ENCODE measurements at places on chromosomes 12 and 14.

DNA sequence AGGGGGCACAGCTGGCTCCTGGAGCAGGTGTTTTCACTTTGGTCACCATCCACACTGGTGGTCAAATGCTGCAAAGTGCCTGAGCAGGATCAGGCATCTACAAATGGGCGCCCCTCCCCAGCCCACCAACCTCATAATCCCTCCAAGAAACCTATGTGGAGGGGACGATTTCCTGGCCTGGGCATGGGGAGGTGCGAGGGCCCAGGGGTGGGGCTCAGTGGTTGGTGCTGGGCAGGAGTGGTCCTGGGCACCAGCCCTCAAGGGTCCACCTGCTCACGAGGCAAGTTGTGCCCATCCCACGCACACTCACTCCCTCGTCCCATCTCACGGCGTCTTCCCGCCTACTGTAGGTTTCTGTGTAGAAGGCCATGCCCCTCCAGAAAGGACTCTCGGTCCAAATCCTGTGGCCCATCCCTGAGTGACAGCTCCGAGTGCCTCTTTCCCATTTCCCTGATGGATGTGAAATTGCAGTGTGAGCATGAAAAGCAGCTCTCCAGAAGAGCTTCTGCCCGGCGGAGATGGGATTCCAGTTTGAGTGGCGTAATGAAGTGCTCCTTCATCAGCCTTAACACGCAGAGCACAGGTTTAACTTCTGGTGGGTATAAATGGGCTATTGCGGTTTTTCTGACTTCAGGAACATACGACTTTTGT, 36.9 kb downstream of the SLC15A4 start:
- DNase-seq, result no peak

DNA sequence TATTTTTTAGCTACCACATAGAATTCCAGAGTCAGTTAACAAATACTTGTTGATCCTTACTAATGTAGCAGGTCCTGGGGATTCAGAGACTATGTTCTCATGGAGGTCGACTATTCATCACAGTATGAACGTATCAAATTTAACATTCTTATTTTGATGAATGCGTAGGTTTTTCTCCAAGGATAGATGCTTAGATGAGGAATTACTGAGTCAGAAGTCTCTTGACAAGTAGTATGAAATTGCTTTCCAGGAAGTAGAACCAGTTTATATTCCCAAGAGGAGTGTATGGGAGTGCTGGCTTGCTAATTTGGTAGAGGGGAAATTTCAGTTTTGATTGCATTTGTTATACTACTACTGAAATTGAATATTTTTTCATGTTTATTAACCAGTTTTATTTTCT, 42.8 kb upstream of the CRADD start:
- no peak for DNase-seq

DNA sequence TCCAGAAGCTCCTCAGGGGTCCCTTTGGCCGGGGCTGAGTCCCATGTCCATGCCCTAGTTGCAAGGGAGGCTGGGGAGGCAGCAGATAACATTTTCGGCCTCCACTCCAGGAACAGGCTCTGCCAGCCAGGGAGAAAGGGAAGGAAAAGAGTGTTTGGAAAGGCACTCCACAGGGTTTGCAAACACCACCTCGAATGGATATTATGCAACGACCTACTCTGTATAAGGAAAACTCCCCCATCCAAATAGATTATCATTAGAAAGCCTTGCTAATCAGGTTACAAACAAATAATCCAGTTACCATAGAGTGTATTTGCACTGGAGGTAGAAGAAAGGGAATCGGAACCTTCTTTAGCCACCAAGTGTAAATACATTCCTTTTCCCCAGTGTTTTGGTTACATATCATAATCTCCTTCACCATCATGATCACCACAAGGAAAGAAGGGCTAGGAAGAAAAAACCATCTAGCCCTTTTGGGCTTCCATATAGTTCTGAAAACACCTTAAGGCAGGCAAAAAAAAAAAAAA, 40.4 kb downstream of the TMCC3 start:
- DNase-seq, result no peak

DNA sequence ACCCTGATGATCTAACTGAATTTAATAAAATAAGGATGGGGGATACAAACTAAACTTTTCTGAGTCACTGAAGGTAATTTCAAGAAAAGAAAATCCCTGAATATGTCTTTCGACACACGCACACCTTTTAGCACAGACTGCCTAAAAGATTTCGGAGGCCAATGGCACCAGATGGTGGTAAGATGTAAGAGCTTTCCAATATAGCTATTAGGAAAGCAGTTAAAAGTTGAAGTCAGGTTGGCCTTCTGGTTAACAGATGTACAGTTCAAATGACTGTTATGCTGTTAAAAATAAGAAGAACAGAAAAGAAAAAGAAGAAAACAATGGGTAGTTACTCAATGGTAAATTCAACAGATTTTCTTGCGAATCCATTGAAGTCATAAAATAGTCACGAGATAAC, 80.7 kb upstream of the KRR1 start:
- DNase-seq, result no peak

DNA sequence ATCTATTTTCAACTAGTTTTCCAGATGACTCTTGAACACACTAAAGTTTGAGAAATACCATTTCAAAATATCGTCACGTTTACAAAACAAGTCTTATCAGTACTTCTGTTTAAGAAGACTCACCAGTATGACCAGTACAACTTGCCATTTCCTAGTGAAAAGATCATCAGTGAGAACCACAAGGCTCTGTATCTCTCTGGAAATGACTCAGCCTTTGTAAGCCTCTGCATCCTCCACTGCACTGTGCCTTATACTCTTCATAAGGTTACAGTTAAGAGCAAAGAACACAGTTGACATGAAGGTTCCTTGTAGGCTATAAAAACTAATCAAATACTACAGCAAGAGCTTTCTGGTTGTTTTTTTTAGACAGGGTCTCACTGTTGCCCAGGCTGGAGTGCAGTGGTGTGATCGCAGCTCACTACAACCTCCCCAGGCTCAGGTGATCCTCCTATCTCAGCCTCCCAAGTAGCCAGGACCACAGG, 5.7 kb upstream of the VTI1B start:
- DNase-seq, result no peak

DNA sequence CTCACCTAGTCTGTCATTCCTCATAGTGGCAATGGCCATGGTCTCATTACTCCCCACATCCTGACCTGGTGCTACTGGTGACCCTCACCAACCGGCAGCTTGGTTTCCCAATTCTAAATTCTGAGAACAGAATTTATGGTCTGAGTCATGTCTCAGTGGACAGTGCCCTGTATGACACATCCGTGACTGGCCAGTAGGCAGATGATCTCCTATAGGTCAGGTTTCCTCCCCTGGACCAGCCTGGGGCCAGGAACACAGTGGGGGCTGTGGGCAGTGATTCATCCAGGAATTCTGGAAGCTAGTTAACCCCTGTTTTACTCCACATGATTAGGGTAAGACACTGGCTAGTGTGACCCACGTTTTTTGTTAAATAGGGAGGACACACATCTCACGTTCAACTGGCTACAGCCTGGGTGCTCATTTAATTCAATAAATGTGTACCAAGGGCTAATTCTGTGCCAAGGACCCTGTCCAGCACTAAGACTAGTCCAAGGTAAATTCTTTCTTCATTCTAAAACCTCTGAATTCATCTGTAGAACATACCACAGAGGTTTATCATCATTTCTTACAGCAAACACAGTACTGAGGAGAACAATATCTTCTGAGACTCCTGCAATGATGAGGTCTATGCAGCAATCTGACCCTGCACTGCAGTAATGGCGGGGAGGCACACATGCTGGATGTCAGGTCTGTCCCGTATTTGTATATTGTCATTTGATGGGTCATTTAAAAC, 249.6 kb upstream of the TBX3 start:
- DNase-seq, result no peak

DNA sequence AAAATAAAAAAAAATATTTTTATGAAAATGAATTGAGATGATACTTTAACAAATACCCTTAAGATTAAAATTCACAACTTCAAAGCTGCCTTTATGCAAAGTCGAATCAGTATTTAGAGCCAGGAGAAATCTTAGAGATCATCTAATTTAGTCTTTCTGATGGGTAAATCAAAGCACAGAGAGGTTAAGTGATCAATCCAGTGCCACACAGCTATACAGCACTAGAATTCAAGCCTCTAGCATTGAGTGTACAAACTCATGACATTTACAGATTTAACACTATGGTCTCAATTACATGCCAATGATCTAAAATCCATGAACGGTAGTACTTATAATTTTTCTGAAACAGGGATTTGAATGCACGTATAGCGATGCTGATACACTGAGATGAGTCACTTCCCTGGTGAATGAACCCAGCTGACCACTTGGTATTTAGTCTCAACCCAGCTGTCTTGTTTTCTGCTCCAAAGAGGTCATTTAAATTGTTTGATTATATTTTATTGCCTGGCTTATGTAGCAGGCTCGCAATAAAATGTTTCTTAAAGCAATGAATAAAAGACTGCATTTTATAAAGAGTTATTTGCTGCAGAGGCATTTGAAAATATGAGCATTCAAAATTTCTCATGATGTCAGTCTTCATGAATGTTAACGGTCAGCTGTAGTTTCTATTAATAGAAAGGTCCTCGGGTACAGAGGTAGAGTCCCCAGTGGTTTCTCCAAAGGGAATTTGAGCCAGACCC, 152.4 kb upstream of the PRICKLE1 start:
- DNase-seq, result no peak

- no peak for DNase-seq
Observed at GRCh38 chr14:71395151-71395604, 487.9 kb downstream of the PCNX1 start.

DNA sequence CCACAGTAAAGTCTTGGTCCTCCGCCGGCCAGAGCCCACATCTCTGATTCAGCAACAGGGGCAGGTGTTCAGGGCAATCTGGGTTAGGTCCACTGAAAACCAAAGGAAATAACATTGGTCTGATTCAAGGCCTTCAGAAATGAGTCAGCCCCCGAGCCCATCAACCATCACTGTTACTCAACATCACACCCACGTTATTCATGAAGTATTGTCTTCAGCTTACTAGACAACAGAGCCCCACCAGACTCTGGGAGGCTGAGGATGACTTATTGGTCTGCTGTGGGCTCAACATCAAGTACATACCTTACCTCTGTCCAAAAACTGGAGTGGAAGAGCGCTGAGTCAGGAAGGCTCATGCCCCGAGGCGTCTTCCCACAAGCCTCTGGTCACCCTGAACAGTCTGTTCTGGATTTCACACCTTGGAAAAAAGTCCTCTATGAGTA, 97.5 kb downstream of the ZFP36L1 start:
- no peak for DNase-seq

- DNase-seq, result no peak
Observed at GRCh38 chr14:40983604-40984003, 623.1 kb upstream of the LRFN5 start.

All from aorta (tissue), 5 donors.